ENCODE measurements at places on chromosomes 16 and 17.

- DNase-seq: no peak
Observed at GRCh38 chr16:26505496-26505895, 561.2 kb upstream of the C16orf82 start.

DNA sequence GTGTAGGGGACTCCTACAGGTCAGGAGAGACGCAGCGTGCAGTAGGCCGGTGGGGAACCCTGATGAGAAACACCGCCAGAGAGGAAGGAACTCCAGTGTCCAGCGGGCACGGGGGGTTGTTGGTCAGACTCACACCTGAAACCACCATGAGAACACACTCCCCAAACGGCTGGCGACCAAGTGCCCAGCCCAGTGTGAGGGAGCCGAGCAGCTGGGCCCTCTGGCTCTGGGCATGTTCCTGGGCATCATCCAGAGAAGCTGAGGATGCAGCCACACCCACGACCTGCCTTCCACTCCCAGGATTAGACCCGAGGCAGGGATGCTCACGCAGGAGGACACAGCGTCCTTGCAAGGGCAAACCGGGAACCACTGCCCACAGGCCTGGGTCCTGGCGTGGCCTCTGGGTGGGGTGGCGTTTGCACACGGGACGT is 108.3 kb upstream of the ZNF750 start:
- DNase-seq: no peak

- peak; percentile 67 for DNase-seq
Observed at GRCh38 chr16:2329532-2329931, 11.0 kb downstream of the ABCA3 start.

DNA sequence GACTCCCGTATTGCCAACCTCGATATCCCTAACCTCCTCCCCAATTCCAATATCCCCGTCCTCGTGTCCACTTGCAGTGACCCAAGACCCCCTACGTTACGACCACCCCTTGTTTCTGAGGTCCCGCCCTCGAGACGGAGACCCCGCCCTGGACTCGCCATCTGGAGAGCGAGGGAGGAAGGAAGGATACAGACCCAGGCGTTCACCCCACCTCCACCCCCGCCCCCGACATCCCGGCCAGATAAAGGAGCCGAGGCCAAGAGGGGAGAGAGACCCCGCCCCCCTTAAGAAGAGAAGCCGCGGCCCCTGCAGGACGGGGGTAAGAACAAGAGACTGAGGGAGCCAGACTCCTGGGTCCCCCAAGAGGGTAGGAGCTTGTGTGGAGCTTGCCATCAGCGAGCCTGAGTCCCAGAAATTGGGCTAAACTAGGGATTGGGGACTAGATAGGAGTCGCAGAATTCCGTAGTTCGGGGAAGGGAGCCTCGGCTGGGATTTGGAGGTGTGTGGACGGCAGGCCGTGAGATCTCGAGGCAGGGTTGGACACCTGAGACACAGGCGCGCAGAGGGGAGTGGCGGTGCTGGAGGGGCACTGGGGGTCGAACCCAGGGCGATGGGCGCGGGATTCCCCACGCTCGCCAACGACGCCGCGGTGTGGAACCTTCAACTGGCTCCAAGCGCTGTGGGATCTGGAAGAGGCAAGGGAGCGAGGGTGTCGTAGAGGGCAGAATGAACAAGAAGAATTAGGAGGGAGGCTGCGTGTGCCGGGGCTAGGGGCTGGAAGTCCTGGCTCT is at the start of gene BCL6B:
Gene BCL6B (plus strand): TSS at position 270 of the 791 bp plus-strand sequence. CDS start 622 bp downstream, outside the sequence.
- DNase-seq: no peak
